Fibroblast of mammary gland (primary cell): ENCODE measurements at places on chromosomes 3 and 15.
A peak's percentile ranks its signal among the peaks of the same experiment; 100 is the strongest.

- DNase-seq = no peak
Measured at GRCh38 chr3:128698211-128699047, 27.6 kb upstream of the RAB7A start.

- no peak for DNase-seq
Measured at GRCh38 chr15:37109168-37109871, 9.0 kb upstream of the MEIS2 start.

GRCh38 chr3:54262946-54263345, 140.6 kb downstream of the CACNA2D3 start:
- DNase-seq = no peak

- DNase-seq = no peak
Measured at GRCh38 chr15:95932141-95932540, 398.4 kb upstream of the NR2F2 start.

- DNase-seq = no peak
Measured at GRCh38 chr3:125434582-125435011, 59.5 kb upstream of the ZNF148 start.

DNA sequence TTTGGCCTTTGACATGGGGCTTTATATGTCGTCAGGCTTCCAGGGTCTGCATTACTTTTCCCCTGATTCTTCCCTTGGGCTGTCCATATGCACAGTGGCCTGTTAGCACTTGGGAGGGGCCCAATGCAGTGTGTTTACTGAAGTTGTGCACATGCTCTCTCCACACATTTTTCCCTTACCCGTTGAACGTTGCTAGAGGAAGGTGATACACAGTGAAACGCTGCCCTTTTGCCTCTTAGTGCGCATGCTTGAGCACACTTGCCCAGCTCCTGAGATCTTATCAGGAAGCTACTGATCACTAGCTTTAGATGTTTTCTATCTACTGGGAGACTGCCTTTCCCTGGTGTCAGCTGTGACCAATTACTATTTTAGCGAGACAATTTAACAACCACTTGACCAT, 1198.0 kb downstream of the ROBO1 start:
- DNase-seq = no peak

GRCh38 chr15:43702174-43702573, 8.5 kb downstream of the CKMT1A start:
- DNase-seq = no peak

DNA sequence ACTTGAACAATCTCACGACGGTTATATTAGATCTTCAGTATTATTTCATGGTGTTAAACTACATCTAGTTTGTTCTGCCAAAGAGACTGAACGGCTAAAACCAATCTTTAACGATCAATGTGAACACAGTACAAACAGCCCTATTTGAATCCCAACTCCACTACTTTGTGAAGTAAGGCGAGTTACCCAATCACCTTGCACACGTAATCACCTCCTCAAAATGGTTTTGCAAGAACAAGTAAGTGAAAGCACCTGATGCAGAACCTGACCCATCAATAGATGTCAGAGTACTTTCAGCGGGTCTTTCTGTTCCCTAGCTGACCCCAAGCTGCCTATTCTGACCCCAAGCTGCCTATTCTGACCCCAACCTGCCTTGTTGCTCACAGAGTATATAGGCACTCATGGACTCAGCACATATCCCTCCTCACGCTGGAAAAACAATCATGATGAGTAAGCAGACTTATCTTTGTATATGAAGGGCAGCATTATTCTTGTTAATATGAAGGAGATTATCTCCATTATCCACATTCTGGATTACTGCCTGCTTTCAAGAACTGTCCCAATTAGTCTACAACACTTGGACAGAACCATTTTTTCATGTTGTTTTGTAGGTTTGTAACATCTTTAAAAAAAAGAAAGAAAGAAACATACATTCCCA, 3.7 kb downstream of the KPNA1 start:
- no peak for DNase-seq

DNA sequence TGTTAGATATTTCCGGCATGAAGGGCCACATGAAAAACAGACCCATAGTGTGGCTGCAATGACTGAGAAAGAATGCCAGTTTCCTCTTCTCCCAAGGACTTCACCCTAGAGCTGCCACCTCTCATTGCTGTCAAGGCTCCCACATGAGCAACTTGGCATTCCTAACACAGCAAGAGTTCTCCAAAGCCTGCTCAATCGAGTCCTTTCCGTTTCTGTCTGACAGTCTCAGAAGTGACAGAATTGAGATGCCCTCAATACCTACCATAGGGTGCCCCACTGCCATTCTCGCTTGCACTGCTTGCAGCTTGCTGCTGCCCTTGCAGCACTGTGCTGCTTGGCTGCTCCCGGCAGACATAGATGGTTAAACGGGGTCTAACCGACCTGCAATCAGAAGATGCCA, 44.3 kb downstream of the UBP1 start:
- no peak for DNase-seq

- DNase-seq = peak; percentile 28
Measured at GRCh38 chr15:60255390-60255789, 142.4 kb downstream of the ANXA2 start.

- peak; percentile 48 for DNase-seq
Measured at GRCh38 chr3:186097663-186098451, 11.0 kb downstream of the ETV5 start.

DNA sequence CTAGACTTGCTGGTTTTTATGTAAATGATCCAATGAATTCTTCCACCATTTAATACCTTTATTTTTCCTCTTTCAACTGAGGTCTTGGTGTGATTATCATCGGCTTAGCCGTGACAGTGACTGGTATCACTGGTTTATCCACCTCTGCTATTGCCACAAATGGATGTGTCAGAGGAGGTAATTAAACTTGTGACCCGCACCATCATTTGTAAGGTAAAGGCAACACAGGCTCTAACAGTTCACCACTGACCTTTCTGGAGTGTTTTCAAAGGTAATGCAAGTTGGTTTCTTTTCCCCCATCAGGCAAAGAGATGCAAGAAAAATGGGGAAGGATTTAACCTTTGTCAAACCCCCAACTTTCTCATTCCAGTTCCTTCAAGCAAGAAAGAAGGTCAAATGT, 19.7 kb downstream of the SLC12A1 start:
- no peak for DNase-seq

DNA sequence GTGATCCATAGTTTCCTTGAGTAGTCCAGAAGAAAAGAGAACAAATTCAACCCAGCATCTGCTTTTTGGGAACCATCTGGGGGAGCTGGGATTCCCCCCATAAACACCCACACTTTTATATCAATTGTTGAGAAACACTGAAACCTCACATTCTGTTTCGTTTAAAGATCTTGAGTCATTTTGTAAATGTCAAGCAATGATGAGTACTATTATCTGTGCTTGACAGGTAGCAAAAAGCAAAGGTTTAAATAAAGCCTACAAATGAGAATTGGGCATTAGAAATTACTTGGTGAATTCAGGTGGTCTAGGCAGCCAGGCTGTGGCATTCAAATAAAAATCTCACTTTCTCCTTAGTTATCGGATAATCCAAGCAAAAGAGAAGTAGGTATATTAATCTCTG, 75.7 kb downstream of the TMEM266 start:
- DNase-seq = no peak

- DNase-seq = peak; percentile 73
Measured at GRCh38 chr15:98428253-98428989, 219.9 kb upstream of the IGF1R start.

GRCh38 chr3:129226374-129226773, 23.0 kb upstream of the COPG1 start:
- DNase-seq = peak; percentile 95

GRCh38 chr3:192597506-192597905, 129.8 kb downstream of the FGF12 start:
- no peak for DNase-seq

GRCh38 chr3:149512073-149512782, 37.7 kb downstream of the TM4SF4 start:
- peak; percentile 70 for DNase-seq

DNA sequence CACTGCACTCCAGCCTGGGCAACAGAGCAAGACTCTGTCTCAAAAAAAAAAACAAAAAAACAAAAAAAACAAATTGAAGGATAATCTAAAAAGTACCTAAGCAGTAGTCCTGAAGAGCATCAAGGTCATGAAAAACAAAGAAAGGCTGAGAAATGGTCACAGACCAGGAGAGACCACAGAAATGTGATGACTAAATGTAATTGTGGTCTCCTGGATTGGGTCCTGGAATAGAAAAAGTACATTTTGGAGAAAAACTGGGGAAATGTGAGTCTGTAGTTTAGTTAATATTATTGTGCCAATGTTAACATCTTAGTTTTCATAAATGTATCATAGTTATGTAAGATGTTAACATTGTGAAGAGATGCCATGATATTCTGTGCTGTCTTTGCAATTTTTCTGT, 267.5 kb upstream of the NR2E3 start:
- peak; percentile 33 for DNase-seq

GRCh38 chr3:178042376-178042775, 493.9 kb upstream of the KCNMB2 start:
- DNase-seq = no peak

DNA sequence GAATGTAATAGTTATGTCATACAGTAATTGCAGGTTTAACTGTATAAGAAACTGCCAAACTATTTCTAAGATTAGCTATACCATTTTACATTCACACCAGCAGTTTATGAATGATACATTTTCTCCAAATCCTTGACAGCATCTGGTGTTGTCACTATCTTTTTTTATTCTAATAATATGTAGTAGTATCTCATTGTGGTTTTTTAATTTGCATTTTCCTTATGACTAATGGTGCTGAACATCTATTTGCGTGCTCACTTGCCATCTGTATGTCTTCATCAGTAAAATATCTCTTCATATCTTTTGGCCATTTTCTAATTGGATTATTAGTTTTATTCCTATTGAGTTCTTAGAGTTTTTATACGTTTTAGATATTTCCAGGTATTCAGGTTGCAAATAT, 994.0 kb upstream of the SEMA6D start:
- no peak for DNase-seq

- peak; percentile 44 for DNase-seq
Measured at GRCh38 chr3:189355481-189356201, 183.9 kb downstream of the TPRG1 start.

GRCh38 chr15:48498828-48499227, 146.7 kb downstream of the FBN1 start:
- DNase-seq = no peak

DNA sequence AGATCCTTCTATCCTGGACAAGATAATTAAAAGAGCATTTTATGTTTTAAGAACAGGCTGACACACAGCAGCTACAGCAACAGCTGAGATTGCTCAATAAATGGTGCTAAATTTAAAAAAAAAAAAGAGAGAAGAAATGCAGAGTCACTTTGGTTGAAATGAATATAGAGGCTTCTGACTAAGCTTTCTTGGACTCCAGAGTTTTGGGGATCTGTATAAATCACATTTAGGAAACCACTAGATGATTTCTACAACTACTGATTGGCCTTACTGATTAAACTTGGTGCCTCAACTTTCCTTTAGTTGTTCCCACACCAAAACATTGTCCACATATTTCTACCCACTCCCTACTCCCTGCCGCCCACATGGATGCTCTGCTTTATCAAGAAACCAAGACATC, 132.9 kb upstream of the ZBTB20 start:
- DNase-seq = peak; percentile 71

GRCh38 chr15:99440551-99441443, 125.0 kb upstream of the MEF2A start:
- no peak for DNase-seq

DNA sequence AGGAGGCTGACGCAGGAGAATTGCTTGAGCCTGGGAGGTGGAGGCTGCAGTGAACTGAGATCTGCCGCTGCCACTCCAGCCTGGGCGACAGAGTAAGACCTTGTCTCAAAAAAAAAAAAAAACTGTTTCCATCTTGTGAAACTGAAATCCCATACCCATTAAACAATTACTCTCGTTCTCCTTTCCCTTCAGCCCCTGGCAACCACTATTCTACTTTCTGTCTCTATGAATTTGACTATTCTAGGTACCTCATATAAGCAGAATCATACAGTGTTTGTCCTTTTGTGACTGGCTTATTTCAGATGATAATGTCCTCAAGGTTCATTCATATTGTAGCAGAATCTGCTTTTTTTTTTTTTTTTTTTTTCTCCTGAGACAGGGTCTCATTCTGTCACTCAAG, 51.5 kb upstream of the UBE2E1 start:
- DNase-seq = no peak

GRCh38 chr15:29097971-29098370, 171.7 kb downstream of the NSMCE3 start:
- no peak for DNase-seq

GRCh38 chr3:71653414-71653807, 69.9 kb upstream of the FOXP1 start:
- DNase-seq = no peak

DNA sequence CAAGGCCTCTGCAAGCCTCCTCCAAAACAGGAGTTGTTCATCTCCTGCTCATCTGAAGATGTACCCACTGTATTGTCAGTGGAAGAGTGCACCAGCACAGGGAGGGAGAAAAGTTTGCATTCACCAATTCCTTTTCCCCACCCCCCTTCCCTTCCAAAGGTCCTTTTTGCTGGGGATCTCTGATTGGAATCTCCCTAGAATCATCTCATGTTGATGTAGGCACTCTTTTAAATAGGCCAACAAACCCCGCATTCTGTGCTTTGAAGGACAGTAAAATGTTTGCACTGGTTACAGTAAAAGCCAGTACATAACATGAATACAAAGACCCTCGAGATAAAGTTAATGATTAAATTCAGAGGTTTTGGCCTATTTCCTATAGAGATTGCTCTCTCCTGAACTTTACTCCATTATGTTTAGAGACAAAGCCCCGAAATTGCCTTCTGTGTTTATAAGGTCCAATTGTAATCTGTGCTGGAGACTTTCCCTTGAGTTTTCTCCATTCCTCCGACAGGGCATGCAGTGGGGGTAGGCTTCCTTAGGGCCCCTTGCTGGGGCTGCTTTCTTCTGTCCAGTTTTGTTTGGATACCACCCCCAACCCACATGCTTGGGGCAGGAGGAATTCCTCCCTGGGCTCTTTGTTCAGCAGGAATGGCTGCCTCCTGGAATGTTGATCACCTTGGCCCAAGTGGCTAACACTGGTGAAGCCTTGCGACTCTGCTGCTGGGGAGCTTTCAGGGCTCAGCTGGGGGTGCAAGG, 22.5 kb downstream of the TRIM71 start:
- no peak for DNase-seq

DNA sequence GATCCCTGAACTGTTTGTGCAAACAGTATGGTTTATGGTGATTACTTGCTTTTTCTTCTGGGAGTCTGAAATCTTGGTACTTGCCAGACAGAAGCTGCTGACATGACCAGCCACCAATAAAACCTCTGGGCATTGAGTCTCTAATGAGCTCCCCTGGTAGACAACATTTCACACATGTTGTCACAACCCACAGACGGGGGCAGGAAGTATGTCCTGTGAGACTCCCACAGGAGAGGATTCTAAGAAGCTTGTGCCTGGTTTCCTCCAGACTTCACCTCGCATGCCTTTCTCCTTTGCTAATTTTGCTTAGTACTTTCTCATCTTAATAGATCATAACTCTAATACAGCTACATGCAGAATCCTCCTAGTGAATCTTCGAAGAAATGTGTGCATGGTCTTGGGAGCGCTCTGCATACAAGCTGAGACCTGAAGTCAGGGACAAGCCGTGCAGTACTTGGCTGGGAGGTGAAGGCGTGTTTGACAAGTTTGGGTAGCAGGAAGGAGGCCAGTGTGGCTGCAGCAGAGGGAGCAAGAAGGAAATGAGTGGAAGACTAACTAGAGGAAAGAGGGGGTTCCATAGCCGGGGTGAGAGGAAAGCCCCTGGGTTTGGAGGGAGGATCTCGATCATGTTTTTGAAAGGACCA, 49.0 kb downstream of the B3GNT5 start:
- DNase-seq = no peak

- DNase-seq = no peak
Measured at GRCh38 chr15:90563463-90563862, 33.7 kb downstream of the CRTC3 start.

- DNase-seq = peak; percentile 28
Measured at GRCh38 chr3:65545429-65545828, 493.3 kb downstream of the MAGI1 start.

- DNase-seq = no peak
Measured at GRCh38 chr3:55756976-55757375, 269.9 kb upstream of the WNT5A start.
